ENCODE measurements at places on chromosomes 7 and 10. TPM values are rescaled to one million over a fixed set of nuclear protein-coding genes. Genes with fewer than 3 reads are reported as not detected.

DNA sequence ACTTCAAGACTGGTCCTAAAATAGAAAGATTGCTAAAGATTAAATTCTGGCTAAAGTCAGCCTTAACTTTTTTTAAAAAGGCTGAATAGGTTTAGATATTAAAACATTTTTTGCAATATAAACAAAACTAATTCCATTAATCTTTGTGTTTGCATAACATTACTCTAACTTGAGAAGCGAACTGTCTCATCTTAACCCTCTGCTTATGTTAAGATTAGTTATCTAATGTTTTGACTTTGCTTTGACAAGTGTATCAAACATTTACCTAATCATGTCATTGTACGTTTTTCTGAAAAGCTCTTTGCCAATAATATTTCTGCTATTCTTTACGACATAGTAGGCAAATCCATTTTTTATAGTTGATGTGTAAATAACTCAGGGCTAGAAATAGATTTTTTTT is 68.0 kb downstream of the ITIH5 start:
- DNase-seq = no peak

DNA sequence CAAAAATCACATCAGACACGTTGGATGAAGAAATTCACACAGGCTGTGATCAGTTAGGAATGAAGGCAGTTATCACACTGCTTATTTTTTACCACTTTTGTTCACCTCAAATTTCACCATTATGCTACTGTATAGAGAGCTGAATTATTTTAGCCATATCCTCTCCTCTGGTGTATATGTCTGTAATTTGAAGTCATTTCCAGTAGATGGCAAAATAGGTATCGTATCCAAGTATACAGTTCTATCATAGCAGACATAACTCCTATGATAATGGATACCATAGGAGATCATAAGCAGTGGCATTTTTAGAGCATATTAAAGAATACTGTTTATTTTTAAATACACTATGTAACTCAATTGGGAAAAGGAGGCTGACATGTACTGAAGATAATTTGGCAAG is 909.7 kb downstream of the DNAJB9 start:
- no peak for DNase-seq

GRCh38 chr10:63692220-63692896 is 171.2 kb downstream of the REEP3 start:
- no peak for DNase-seq

GRCh38 chr7:129635300-129636029 is 23.9 kb downstream of the NRF1 start:
- DNase-seq = peak; percentile 8

Gene DNAJC2
- 21.9 TPM for total RNA-seq
